ENCODE measurements at places on chromosomes 13 and 19.

- DNase-seq = no peak
These were observed 27.2 kb downstream of the MPND start for GRCh38 chr19:4370418-4371041.

GRCh38 chr13:104616990-104617389 lies 1550.8 kb upstream of the SLC10A2 start:
- no peak for DNase-seq

DNA sequence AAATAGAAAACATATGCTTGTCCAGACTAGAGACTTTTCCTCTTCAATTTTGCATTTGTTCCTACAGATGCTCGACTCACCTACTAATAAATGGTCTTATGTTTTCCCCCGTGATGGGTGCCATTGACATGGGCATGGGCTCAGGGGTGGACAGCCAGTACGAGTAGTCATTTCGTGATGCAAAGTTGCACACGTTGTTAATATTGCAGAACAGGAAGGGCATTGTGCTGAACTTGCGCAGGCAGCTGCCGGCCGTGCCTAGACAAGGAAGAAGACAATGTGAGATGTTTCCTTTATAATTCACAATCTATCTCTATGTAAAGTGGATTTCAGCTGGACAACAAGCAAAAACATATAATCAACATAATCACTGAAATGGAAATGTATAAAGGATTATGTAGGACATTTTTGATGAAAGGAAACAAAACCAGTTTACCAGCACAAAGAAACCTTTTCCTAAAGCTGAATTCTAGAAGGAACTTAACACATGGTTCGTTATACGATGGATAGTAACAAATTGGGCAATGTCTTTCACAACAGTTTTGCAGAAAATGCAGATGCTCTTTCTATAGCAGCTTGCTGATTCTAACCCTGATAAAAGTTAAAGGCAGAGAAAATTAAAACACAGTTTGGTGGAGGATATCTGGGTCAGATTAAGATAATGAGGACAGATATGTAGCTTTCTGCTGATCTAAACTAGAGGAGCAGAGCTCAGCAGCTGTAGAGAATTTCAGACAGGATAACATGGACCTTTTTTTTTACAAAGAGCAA lies 145.7 kb downstream of the COL4A1 start:
- no peak for DNase-seq

DNA sequence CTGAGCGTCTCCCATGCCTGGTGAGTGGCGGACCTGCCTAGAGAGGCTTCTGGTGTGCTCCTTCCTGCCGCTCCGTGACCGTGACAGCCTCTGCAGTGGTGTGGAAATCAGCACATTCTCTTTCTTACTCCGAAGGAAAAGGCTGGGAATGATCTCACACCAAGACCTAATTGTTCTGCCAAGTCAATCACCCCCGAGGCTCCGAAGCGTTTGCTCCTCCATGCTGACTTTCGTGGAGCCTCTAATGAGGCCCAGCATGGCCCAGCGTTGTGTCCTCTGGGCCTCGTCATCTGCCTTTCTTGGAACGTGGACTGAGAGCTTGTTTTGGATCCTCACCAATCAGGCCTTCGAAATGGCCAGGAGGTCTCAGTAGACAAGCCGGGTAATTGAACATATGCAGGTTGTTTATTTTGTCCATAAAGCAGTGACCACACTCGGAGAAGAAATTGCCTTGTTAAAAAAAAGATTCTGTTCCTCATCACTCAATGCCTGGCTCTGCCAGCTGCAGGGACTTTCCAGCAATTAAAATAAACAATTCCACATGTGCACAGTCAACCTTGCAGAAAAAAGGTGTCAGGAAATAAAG lies 107.1 kb downstream of the UBL3 start:
- peak; percentile 84 for DNase-seq

DNA sequence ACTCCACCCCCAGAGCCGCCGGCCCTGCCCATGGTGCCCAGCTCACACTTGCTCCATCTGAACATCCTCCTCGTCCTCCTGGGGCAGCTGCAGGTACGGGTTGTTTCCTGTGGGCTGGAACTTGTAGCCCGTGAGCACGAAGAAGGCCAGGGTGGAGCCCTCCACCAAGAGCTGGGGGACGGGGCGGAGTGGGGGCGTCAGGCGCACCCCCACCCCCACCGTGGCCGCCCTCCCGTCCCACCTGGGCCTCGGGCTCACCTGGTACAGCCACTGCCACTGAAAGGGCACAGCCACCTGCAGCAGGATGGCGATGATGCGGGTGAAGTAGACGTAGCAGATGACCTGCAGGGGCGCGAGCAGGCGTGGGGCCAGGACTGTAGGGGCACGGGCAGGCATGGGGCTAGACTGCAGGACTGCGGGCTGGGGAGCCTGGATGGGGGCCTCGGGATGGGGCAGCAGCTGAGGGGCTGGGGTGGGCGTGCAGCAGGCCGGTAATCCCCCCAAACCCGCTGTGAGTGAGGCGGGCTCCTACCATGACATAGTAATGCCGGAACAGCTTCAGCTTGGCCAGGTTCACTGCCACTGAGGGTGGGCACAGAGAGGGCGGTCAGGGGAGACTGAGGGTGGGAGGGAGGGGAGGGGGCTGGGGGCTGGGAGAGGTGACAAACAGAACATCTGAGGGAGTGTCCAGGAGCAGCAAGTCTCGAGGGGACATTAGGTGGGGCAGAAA lies 6.3 kb downstream of the GPR108 start:
- DNase-seq = no peak

DNA sequence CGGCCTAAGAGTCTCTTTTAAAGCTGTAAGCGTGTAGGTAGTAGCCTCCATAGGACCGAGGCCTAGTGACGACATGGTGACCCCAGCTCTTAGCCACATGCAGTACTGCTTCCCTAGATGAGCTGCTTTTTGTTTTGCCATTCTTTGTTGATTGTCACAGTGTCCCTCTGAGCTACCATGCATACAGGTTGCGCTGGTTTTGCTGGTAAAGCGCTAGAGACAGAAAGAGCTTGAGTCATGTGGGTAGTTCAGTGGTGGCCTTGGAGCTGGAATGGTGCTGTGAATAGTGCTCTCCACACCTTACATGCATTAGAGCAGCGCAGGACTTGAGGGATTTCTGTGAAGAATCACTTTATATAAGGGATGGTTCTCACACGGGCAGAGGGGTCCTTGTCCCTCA lies 5.1 kb downstream of the HNRNPM start:
- no peak for DNase-seq

DNA sequence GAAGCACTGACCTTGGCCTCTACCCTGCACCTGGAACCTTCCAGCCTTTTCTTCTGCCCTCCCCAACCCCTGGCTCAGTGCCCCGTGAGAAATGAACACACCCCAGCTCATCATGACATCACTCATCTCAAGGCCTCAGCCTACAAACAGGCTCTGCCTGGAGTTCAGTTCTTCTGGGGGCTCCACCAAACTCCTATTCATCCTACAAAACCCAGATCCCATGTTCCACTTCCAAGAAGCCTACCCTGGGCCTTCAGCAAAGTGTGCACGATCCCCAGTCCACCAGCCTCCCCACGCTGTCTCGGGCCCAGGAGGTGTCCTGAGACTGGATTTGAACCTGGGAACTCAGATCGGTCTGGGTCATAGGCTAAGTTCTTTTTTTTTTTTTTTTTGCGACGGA lies 9.0 kb upstream of the SHC2 start:
- no peak for DNase-seq

- DNase-seq = no peak
These were observed 5.6 kb downstream of the UHRF1 start for GRCh38 chr19:4914736-4915501.

- DNase-seq = peak; percentile 53
These were observed 441 bp downstream of the INAFM1 start for GRCh38 chr19:47274891-47275761.

DNA sequence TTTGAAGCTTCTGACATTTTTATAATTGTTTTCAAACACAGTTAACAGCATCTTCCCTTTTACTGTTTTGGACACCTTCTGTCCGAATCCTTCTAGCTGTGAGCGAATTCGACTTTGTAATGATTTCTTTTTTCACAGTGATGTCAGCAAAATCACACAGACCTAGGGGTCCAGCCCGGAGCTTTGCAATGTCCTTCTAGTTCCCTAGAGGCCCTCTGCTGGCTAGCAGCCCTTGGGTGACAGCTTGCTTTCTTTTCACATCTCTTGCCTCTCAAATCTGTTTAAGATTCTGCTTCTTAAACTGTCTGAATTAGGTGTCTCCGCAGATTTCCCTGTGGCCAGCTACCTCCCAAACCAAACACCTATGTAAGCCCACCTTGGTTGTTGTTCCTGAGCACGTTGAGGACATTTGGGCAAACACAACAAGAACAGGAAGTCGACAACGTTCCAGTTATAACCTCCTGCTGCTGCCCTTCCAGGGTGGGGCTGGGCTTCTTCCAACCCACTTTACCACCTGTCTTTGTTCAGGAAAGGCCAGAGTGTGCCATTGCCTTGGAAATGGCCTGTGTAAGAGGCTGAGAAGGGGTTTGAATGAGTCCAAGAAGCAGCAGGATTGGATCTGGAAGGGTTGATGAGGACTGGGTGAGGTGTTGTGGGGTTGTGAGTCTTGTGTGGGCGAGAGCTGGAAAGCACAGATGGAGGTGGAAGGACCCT lies 123.1 kb downstream of the ATP8A2 start:
- DNase-seq = no peak

GRCh38 chr13:97282705-97283104 lies 60.6 kb downstream of the MBNL2 start:
- DNase-seq = no peak

GRCh38 chr13:108273429-108274118 lies 4.1 kb downstream of the TNFSF13B start:
- no peak for DNase-seq

DNA sequence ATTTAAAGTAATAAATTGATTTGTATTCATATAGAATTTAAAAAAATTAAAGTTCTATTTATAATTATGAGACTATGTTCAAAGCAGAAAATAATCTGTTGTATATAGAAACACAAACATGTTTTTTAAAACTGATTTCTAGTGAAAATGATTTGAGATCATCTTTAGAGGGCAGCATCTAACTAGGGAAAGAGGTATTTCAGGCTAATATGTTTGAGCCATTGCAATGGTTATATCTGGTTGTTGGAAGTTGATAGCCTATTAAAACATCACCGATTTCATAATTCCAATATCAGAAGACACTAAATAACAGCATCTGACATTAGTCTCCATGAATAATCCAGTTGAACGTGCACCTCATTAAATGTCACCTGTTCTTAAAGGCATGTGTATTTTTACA lies 79.8 kb upstream of the SLITRK6 start:
- no peak for DNase-seq

- no peak for DNase-seq
These were observed 1.4 kb downstream of the EFNB2 start for GRCh38 chr13:106533943-106534638.

- DNase-seq = peak; percentile 61
These were observed 69.8 kb downstream of the SIAH3 start for GRCh38 chr13:45781553-45782326.

Measured in muscle of back (tissue), 13 donors.